Stimulated activated CD4-positive, alpha-beta T cell treated with anti-CD3 and anti-CD28 coated beads, Interleukin-4, amount 100 ng/mL, for 24 hours (primary cell): ENCODE measurements at places on chromosomes 16 and 17.

DNA sequence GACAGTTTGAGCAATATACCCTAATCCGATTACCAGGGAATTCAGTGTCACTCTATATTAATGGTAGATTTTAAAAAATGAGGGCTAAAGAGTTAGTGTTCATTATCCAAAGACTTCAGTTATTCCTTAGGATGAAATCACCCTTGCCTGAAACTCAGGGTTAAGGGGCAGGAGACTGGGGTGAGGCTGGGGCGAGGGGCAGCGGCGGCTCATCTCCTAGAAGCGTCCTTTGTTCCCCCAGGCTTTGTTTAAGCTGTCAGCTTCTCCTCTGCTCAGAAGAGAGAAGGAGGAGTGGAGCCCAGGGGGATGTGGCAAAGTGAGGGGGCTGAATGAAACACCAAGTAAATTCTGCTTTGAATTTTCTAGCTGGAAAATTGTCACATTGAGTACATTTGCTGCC lies 117.7 kb upstream of the ELAC2 start:
- DNase-seq: no peak

DNA sequence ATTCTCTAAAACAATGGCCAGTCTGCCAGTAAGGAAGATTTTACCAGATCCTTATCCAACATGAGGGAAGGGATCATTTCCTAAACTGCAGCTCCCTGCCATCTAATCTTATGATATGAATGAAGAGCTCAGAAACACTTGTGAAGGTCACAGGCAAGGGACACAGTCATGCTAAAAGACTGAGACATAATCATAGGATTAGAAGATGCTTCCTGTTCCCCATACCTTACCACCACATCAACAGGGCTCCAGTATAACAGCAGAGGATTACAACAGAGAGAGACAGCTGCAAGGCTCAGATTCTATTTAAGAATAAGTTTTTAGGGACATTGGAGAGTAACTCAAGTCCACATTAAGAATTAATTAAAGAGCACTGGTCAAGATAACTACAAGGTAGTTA lies 93.3 kb downstream of the BRIP1 start:
- DNase-seq: no peak

GRCh38 chr16:9599415-9600120 lies 508.1 kb downstream of the HAPSTR1 start:
- DNase-seq: no peak

DNA sequence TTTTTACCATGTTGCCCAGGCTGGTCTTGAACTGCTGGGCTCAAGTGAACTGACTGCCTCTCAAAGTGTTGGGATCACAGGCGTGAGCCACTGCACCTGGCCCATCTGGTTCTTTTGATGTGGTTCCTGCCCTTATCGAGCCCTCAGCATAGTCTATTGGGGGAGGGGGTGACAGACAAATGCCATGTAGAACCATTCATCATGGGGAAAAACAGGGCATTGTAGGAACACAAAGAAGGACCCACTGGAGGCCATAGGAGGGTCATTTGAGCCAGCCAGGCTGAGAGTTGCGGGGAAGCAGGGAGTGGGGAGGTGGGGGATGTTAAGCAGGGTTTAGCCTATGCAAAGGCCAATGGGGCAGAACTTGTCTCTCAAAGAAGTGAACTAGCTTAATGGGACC lies 11.9 kb downstream of the SEC14L5 start:
- no peak for DNase-seq

DNA sequence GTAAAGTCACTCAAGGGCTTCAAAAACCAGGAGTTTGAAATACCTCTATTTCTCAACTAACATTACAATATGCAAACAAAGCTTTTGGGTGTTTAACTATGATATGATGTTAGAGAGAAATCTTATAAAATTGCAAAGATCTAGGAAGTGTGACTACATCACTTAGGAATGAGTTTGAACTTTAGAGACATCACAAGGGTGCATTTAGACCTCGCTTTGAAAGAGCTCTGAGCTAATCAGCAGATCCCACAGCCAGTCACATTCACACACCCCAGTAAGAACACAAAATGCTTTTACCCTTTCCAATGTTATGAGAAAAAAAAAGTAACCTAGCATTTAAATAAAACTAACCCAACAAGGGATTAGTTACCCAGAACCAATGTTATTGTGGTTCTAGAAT lies 45.2 kb downstream of the HYDIN start:
- DNase-seq: no peak
